Stimulated activated CD8-positive, alpha-beta memory T cell treated with anti-CD3 and anti-CD28 coated beads, Interleukin-4, amount 100 ng/mL, for 1 hour (primary cell): ENCODE measurements at places on chromosomes 12 and 14.

- no peak for DNase-seq
Observed at GRCh38 chr14:25220514-25220913, 170.6 kb upstream of the STXBP6 start.

GRCh38 chr12:111395336-111396187, 10.2 kb upstream of the SH2B3 start:
- DNase-seq = no peak

- DNase-seq = no peak
Observed at GRCh38 chr14:54471641-54472040, 17.1 kb downstream of the GMFB start.

DNA sequence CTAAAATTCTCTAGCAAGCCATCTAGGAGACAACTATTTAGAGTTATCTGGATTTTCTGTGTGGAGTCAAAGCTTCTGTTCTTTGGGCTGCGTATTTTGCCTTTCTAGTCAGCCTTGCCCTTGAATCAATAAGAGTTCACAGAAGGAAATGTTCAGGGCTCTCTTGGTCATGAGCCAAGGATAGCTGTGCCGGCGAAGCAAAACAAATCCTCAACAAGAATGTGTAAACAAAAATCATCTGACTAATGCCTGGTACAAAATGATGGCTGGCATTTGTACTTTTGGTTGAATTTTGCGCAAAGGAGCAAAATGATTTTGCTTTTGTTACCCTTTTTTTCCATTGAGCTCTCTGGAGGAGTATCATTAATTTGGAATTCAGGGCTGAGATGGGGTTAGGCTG, 171.1 kb downstream of the DACT1 start:
- no peak for DNase-seq

DNA sequence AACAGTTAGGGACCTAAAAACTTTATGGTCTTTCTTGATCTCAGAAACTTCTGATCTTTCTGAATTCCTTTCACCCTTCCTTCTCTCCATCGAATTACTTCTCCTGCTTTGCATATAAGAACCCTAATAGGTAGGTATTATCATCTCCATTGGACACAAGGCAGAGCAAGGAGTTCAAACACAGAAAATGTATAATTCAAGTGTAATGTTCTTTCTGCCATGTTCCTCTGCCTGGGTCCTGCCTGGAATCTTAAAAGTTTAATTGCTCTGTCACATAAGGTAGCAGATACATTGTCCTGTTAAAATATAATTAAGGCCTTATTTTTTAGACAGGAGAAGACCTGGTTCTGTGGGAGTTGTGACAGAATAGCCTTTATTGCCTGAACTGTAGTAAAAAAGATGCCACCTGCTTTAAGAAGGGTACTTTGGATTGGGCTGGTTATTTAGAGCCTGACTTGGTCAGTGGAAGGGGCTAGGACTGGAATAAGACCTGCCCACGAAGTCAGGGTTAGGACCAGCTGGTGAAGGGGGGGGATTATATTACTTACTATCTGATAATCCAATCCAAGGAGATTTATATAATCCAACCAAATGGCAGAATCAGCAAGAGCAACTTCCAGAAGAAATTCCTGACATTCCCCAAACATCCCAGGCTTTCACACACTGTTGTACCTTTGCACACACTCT, 10.4 kb downstream of the G2E3 start:
- DNase-seq = no peak
